Left renal pelvis (tissue), 4 donors: ENCODE measurements at places on chromosomes 2 and 18. TPM values are rescaled to one million over a fixed set of nuclear protein-coding genes. Genes with fewer than 3 reads are reported as not detected.

- no peak for DNase-seq
Observed at GRCh38 chr2:236855866-236856847, 229.5 kb upstream of the COPS8 start.

DNA sequence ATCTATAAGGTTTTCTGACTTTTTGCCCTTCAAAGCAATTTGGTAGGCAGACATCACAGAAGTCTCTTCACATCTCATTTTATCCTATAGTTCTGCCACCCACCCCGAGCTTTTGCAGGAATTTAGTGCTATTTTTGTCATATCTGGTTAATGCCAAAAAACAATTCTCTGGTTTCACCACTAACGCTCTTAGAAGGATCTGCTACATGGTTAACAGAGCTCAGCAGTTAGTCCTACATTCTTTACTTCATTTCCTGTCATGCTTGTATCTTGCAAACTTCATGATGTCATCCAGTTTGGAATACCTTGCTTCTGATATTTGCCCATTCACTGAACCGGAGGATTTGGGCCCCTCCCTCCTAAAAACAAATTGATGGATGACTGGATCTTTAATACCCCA, 116.8 kb upstream of the SERPINE2 start:
- no peak for DNase-seq

DNA sequence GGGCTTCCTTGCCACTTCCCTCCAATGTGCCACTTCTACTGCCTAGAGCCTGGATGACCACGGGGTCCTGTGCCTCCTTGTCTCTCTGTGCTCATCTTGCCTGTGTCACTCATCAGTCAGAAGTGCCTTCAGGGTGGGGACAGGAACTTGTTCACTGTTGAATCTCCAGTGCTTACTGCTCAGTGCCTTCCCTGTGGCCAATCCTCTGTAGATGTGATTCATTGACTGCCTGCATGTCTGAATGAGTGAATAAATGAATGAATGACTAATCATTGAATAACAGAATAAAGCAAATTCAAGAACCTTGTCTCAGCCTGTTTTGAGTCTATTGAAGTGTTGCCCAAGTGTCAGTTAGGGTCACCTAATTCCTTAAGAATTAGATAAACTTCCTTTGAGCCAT, 42.3 kb upstream of the FAM136A start:
- no peak for DNase-seq

TEX44 gene
- polyA plus RNA-seq, result not detected

DNA sequence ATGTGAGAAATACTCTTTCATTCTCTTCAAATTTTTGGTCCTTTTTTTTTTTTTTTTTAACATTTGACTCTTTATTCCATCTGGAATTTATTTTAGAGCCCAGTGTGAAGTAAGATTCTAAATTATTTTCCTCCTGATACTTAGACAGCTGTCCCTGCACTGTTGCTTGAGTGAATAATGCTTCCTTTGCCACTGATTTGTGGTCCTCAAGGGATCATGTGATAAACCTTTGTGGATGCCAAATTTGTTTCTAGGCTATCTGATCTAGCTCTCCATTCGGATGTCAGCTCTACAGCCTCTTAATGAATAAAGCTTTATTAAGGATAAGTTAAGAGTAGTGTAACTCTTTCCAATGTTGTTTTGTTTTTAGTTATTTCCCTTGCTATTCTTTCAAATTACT, 142.3 kb downstream of the SMAD7 start:
- no peak for DNase-seq

SCN7A gene
- polyA plus RNA-seq, result 12.5 TPM

FECH gene
- 49.4 TPM for polyA plus RNA-seq

DNA sequence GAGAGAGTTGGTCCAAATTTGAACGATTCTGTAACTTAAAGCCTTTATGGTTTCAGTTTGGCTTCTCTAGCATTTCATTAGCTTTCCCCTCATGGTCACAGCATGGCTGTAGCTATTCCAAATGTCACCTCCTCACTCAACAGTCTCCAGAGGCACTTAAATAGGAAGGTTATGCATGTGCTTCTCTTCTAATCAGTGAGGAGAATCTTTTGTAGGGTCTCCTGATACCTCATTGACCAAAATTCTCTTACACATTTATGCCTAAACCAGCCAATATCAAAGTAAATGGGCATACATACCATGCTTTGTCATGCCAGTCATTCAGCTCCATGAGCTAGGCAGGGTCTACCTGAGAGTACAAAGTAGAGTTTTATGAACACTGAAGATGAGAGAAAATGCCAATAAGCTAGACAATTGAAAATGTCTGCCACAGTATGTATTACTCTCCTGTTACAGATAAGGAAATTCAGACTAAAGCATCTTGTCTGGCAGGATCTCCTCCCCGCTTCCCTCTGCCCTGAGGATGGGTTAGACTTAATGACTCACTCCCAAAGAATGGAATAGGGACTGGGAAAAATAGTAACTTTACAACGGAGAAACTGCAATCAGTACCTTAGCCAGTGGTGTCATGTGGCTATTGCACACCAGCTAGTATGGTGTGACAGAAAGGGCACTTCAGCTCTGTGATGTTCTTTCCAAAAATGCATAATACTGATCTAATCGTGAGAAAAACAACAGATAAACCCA, 15.4 kb downstream of the DSG2 start:
- no peak for DNase-seq

DNA sequence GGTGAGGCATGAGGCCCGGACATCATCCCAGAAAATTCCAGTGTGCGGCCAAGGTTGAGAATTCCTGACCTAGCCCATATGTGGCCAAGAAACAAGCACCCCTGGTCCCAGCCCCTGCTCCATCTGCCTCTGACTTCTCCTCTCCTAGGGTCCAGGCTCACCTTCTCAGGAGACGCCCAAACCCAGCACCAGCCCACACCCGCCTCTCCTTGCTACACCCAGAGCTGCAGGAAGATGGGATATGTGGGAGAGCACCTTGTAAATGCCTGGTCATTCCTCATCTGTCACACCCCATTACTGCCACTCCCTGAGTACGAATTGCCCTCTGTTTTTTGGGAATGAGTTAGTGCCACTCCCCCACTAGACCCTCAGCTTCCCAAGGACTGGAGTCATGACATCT, 7.3 kb upstream of the ATP6V1B1 start:
- DNase-seq, result no peak

- no peak for DNase-seq
Observed at GRCh38 chr2:45497355-45497754, 113.7 kb downstream of the SRBD1 start.

ANKRD23 gene
- polyA plus RNA-seq, result 4.4 TPM

GRCh38 chr2:168992026-168992425, 39.1 kb downstream of the ABCB11 start:
- no peak for DNase-seq

FEV gene
- 0.11 TPM for polyA plus RNA-seq

DNA sequence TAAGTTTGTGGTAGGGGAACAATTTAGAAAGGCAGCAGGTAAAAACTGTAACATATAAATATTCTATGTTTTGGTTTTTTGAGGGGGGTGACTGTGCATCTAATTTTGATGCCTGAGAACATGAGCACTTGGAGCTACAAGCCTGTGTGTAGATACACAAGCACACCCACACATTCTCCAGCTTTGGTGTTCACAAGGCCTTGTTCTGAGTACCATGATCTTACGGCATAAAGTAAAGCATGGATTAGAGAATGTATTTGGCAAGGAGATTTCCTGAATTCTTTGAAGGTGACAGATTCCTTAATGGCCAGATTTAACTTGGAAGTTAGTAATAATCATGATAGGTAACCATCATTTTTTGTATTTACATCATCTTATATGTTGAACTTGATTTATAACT, 42.7 kb downstream of the MAP3K20 start:
- DNase-seq, result no peak

DNA sequence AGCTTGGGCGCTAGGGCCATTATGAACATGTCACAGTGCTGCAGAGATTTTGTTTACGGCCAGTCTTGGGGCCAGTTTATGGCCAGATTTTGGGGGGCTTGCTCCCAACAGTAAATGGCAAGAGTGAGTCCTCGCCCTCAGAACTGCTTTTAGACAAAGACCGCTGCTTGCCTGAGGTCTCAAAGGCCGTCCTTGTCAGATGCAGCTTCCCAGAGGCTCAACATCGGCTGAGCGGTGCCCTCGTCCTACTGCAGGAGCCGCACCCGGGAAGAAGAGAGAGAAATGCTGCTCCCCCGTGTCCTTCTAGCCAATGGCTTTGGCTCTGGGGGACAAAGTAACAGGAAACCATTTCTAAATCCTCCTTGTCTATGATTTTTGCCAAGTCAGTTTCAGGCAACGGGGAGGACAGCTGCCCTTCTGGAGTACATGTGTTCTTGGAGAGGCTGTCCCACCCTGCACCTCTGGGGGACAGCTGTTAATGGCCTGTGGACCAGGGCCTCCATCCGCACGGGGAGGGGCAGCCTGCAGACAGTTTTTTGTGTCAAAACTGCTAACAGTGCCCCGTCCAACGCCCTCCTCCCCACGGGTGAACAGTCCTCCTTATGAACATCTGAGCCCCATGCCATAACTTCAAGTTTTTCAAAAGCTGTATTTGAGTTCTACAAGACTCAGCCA, 66.1 kb downstream of the C18orf63 start:
- no peak for DNase-seq

DNA sequence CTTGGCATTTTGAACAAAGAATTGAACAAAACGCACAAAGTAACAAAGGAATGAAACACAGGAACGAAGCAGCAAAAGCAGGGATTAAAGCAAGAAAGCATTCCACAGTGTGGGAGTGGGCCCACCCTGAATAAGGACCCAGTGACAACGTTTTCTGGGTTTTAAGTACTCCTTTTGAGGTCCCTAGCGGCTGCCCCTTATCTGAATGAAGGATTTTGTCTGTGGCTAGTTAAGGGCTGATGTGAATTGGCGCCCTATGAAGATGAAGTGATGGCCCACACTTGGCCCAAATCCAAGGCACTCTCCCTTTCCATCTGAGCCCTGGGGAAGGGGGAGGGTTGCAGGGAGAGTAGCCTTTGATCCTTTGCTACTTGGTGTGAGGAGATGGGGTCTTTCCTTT, 7.8 kb upstream of the CCDC141 start:
- DNase-seq, result no peak

RAB6C gene
- 1.4 TPM for polyA plus RNA-seq

GRCh38 chr18:63951302-63951705, 2.2 kb downstream of the HMSD start:
- DNase-seq, result no peak

DNA sequence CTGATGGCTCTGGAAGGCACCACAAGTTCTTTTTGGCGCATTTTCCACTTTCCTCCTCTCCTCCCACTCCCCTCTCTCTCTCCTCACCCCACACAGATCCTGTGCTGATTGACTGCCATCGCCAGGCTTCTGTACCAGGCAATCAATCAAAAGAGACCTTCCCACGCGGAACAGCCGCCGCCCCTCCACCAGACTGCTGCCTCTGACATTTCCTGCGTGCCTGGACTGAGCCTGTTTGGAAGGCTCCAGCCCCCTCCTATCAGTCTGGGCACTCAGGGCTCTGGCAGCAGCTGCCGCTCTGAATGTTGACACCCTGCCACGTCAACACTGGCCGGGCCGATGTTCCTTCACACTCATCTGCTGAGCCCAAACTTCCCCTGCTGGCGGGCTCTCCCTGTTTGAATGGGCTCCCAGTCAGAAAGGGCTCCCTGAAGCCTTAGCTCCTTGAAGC, 467.7 kb downstream of the EPHA4 start:
- DNase-seq, result no peak

HOXD11 gene
- 76.0 TPM for polyA plus RNA-seq

DNA sequence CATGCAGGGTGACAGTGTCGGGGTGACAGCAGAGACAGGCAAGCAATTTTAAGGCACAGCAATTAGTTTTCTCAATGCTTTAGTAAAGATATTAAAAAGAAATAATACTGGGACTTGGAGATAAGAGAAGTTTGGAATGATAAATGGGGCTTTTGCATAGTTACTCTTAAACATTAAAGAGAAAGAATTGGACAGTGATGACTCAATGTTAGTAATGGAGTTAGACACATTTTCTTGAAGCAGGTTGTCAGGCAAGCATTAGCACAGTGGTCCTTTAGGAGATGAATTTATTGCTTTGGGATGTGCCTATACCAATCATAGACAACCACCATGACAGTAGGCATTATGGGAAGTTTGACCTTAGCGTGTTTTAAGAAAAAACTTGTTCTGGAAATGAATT, 228.3 kb upstream of the RAB12 start:
- DNase-seq, result no peak

SULT1C2 gene
- polyA plus RNA-seq, result 63.0 TPM

DNA sequence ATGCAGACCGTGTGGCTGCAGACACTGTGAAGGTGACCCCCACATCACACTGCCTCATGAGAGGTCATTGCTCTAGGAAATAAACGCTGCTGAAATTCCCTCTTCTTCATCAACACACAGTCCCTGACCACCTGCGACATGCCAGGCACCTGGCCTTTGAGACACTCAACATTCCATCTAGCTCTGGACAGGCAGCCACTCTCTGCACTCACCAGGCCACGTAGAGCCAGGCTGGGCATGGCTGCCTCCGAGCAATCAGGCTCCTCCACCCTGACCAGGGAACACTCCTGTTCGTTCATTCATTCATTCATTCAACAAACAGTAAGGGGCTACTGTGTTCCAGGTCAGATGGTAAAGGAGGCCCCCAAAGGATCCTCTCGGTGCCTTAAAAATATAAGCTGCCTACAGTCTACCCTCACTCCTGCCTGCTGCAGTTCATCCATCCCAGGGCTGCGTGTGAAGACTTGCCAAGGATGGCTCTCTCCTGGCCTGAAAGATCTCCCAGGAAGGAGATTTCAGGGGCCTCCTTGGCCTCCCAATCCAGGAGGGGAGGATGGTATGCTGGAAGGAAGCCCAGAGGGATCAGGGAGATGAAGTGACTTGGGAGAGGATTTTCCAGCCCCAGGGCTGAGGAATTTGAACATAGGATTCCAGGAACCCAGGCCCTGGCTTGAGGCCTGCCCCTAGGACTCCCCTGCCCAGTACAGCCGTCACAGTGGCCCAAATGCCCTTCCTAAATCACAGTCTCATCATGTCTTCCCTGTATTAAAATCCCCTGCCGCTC, 66.7 kb downstream of the TNS1 start:
- DNase-seq, result no peak

DNA sequence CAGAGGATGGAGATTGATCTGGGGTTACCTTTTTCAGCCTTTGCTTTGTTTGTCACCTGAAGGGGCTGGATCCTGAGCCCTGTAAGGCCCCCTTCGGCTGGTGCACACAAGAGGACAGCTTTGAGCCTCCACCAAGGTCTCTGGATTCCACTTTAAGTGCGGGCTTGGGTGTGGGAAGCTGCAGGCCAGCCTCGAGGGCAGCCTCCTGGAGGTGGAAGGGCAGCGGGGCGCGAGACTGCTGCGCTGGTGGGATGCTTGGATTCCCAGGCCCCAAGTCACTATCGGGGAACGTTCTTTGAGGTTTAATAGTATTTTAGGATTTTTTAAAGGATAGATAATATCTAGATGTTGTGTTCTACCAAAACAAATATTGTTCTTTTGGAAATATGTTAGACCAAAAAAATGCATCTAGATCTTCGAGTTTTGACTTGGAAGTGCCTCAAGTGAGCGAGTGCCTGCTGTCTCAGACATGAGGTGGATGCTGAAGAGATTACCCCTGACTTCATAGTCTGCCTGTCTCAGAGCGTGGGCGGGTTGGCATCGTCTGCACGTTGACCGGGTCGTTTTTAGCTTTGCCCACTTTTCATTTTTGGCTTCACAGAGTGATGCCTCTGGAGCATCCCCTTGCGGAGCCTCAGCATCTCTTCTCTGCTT, 113.8 kb downstream of the AGAP1 start:
- DNase-seq, result no peak

PRKRA gene
- polyA plus RNA-seq, result 89.7 TPM
